Upper lobe of left lung (tissue), 6 donors: ENCODE measurements at places on chromosomes 7 and 10. TPM values are rescaled to one million over a fixed set of nuclear protein-coding genes. Genes with fewer than 3 reads are reported as not detected.

- no peaks in the 10 kb centered on the region for H3K27me3 ChIP-seq
- H3K27ac ChIP-seq = no peak overlapping the region
- DNase-seq = no peak
- H3K36me3 ChIP-seq = no peaks in the 10 kb centered on the region
- no peak overlapping the region for H3K4me3 ChIP-seq
Observed at GRCh38 chr7:74087791-74088453, 4.3 kb downstream of the LIMK1 start.

CYP3A7 gene
- 1.2 TPM for total RNA-seq

DNA sequence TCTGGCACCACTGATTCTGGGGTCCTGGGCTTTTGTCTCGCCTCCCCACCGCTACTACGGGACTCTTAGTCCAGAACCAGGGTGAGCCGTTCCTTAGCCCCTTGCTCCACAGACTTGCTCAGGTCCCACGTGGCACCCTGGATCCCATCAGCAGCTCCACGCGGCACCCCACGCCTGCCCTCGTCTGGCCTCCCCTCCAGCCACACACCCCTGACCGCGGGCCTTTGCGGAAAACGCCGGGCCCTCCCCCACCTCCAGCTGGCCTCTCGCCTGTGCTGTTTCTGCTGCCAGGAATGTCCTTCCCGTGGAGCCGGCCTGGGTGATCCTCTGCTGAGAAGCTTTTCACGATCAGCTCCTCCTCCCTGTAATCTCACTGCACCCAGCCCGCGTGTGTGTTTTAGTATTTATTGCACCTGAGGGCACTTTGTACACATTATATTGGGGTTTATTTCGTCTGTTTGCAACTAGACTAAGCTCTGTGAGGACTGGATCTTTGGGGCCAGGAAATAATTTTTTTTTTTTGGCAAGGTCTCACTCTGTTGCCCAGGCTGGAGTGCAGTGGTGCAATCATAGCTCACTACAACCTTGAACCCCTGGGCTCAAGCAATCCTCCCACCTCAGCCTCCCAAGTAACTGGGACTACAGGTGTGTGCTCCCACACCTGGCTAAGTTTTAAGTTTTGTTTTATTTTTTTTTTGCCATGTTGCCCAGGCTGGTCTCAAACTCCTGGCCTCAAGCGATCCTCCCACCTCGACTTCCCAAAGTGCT, 10.5 kb upstream of the TTYH3 start:
- peak; percentile 88 for DNase-seq
- no peak overlapping the region for H3K4me3 ChIP-seq
- no peaks in the 10 kb centered on the region for H3K36me3 ChIP-seq

ANKRD16 gene
- total RNA-seq = 7.4 TPM

- no peaks in the 10 kb centered on the region for H3K36me3 ChIP-seq
- no peaks in the 10 kb centered on the region for H3K27me3 ChIP-seq
- peak overlapping the region; percentile 87 for H3K27ac ChIP-seq
- DNase-seq = peak; percentile 53
Observed at GRCh38 chr10:79400146-79401004, 45.0 kb downstream of the ZCCHC24 start.

DNA sequence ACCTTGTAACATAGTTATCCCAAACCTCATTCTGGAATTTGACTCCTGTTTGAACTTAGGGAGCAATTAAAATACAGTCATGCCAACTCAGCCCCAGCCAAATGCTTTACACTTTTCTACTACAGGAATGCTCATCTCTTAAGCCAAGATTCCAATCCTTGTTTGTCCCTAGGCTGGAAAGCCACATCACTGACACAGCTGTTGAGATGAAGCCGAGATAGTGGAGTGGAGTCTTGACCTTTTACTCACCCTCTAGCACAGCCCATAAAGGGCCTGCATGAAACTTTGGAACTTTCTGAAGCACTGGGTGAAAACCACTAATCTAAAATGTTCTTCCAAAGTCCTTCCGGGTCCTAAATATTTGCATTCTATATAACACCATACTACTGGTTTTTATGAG, 247.3 kb downstream of the ETV1 start:
- no peak overlapping the region for H3K4me3 ChIP-seq
- DNase-seq = peak; percentile 28
- H3K27ac ChIP-seq = peak overlapping the region; percentile 6
- H3K27me3 ChIP-seq = no peaks in the 10 kb centered on the region

GRCh38 chr10:125238682-125239081, 78.3 kb upstream of the CTBP2 start:
- no peak overlapping the region for H3K27ac ChIP-seq
- H3K27me3 ChIP-seq = no peaks in the 10 kb centered on the region
- no peaks in the 10 kb centered on the region for H3K36me3 ChIP-seq
- no peaks in the 10 kb centered on the region for H3K4me1 ChIP-seq
- no peak overlapping the region for H3K4me3 ChIP-seq
- no peak for DNase-seq

GNG11 gene
- total RNA-seq = 15.7 TPM

DNA sequence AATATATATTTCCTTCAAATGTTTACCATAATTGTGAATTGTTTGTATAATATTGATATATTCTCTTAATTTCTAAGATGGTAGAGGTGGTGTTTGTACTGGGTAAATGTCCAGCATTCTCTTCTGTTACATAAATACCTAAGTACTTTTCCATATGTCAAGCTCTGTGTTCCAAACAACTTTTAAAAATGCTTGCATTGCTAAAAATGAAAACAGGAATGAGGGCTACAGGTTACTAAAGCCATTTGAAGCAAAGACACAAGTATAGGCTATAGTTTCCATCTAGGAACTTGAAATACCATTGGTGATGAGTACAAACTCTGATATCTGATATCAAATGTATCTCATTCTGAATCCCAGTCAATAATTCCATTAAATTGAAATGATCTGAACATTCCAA, 233.6 kb upstream of the SORCS1 start:
- H3K4me1 ChIP-seq = no peaks in the 10 kb centered on the region
- no peaks in the 10 kb centered on the region for H3K27me3 ChIP-seq
- no peak for DNase-seq
- no peak overlapping the region for H3K4me3 ChIP-seq
- no peaks in the 10 kb centered on the region for H3K36me3 ChIP-seq

C10orf105 gene
- total RNA-seq = not detected

DNA sequence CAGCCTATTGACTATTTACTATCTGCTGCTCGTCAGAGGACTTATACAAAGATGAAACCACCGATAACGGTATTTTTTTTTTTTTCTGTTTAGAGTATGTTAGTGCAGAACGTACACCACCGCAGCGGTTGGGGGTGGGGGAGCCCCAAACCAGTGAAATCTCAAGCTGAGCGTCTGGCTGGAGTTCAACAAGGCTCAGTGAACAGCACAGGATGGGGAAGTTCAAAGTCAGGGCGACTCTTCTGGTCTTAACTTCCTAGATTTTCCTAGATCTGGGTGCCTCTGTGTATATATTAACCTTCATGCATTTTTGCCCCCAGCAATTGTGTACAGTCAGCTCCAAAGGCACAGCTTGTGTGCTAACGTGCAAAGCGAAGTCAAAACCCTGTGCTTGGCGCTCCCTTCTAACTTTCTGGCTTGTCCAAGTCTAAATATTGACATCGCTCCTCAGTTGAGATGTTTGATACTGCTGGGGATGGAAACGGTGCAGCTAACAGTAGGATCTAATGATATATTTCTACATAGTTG, 1.1 kb downstream of the RHOBTB1 start:
- no peaks in the 10 kb centered on the region for H3K36me3 ChIP-seq
- H3K27me3 ChIP-seq = no peaks in the 10 kb centered on the region
- DNase-seq = no peak
- peak overlapping the region; percentile 96 for H3K27ac ChIP-seq
- H3K4me3 ChIP-seq = peak overlapping the region; percentile 89

DNA sequence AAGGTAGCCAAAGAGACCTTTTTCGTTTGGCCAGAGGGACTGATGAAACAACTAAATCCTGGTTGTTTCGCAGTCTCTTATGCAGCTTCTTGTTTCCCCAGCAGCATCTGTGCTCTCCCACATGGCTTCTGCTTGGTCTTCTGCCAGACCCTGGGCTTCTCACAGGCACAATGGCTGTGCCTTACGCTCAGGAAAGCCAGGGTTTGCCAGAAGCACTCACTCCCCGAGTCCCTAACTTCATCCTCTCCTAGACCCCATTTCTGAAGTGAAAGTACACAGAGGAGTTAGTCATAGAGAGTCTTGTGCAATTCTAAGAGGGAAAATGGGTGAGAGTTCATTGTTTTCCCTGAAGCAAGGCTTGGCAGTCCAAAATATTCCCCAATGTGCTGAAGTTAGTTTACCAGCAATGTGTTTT, 121.7 kb downstream of the EVX1 start:
- no peaks in the 10 kb centered on the region for H3K27me3 ChIP-seq
- no peak overlapping the region for H3K4me3 ChIP-seq
- H3K4me1 ChIP-seq = peaks cover 4% of the 10 kb centered on the region
- peak overlapping the region; percentile 71 for H3K27ac ChIP-seq

UNCX gene
- total RNA-seq = not detected

DNA sequence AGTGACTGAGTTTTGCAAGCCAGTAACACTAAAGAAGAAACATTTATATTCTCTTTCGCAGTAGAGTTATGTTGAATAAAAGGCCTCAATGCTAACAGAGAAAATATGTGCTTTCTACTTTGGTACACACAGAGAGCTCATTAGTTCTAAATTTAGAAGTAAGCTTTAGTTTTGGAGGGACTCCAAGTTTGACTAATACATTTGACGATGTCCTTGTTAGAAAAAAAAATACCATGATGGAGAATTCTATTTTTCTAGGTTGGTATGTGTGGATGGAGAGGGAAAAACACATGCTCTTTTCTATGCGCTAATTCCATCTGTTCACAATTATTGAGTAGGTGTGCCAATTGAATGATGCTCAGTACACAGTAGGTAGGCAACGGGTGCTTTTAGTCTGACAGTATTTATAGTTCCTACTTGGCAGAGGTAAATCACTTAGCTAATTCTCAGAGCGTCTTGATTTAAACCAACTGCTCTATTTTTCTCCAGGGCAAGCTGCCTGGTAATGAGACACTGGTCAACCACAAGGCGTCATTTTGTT, 327.2 kb upstream of the AKR1E2 start:
- DNase-seq = no peak
- H3K36me3 ChIP-seq = no peaks in the 10 kb centered on the region
- H3K27ac ChIP-seq = peak overlapping the region; percentile 62
- H3K4me3 ChIP-seq = no peak overlapping the region
- no peaks in the 10 kb centered on the region for H3K27me3 ChIP-seq

MGMT gene
- total RNA-seq = 20.9 TPM

DNA sequence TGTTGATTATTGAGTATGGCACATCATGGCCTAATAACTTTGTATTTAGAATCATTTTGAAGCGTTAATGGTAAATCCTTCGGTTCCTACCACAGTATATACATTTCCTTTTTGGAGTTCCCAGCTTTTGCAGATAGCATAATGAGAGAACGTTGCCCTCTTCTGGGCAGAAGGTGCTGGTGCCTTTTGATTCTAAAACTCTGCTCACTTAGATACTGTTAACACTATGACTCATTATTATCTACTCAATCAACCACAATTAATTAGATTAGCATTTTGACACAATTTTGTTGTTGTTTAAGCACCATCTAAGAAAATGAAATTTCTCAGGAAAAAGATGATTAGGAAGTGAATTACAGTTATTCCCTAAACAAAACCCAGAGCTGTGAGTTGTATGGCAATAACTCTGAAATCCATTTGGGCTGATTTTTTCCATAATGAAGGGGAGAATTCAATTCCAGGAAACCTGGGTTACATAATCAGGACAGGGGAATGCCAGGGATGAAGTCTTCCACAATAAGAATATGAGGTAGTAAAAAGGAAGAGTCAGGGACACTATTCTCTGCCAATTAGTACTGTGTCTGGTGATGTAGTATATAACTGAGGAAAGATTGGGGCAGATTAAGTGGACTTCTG, 11.5 kb upstream of the DLD start:
- peaks cover 15% of the 10 kb centered on the region for H3K4me1 ChIP-seq
- H3K27ac ChIP-seq = no peak overlapping the region
- H3K27me3 ChIP-seq = no peaks in the 10 kb centered on the region
- H3K4me3 ChIP-seq = no peak overlapping the region
- no peaks in the 10 kb centered on the region for H3K36me3 ChIP-seq

GRCh38 chr10:130766071-130766470, 545.5 kb downstream of the TCERG1L start:
- H3K4me3 ChIP-seq = no peak overlapping the region
- no peaks in the 10 kb centered on the region for H3K36me3 ChIP-seq
- no peaks in the 10 kb centered on the region for H3K27me3 ChIP-seq

EPO gene
- not detected for total RNA-seq

GRCh38 chr7:21910253-21910652, 35.4 kb downstream of the CDCA7L start:
- no peaks in the 10 kb centered on the region for H3K27me3 ChIP-seq
- peaks cover 65% of the 10 kb centered on the region for H3K36me3 ChIP-seq
- no peak overlapping the region for H3K27ac ChIP-seq
- no peaks in the 10 kb centered on the region for H3K4me1 ChIP-seq
- no peak for DNase-seq

- H3K27me3 ChIP-seq = no peaks in the 10 kb centered on the region
- peaks cover 7% of the 10 kb centered on the region for H3K4me1 ChIP-seq
Observed at GRCh38 chr7:47298636-47299035, 283.3 kb downstream of the TNS3 start.

DNA sequence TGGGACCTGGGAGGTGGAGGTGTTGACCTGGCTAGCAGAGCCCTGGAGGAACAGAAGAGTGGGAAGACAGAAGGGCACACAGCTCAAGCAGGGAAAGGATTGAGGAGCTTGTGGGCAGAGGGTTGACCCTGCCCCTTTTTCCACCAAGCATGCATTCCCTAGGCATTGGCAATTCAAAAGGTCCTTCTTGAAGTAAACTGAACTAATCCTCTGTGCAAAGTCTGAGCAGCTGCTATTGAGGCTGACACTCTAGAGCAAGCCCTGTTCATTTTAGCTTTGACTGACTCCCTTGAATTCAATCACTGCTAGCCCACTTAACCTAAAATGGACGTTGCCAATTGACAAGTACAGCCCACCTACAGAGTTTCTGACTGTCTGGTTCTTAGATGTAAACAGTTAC, 116.5 kb upstream of the TNS3 start:
- H3K27ac ChIP-seq = no peak overlapping the region
- DNase-seq = no peak
- no peaks in the 10 kb centered on the region for H3K36me3 ChIP-seq

- H3K27me3 ChIP-seq = no peaks in the 10 kb centered on the region
- H3K4me3 ChIP-seq = peak overlapping the region; percentile 27
- no peaks in the 10 kb centered on the region for H3K36me3 ChIP-seq
Observed at GRCh38 chr7:6536262-6537260, 14.7 kb downstream of the GRID2IP start.

VSTM4 gene
- total RNA-seq = 12.6 TPM

GRCh38 chr7:12713625-12714378, 26.4 kb downstream of the ARL4A start:
- no peaks in the 10 kb centered on the region for H3K27me3 ChIP-seq
- H3K36me3 ChIP-seq = no peaks in the 10 kb centered on the region
- no peak for DNase-seq
- no peak overlapping the region for H3K4me3 ChIP-seq
- peaks cover 33% of the 10 kb centered on the region for H3K4me1 ChIP-seq
